ENCODE measurements at places on chromosomes 5 and 9.

DNA sequence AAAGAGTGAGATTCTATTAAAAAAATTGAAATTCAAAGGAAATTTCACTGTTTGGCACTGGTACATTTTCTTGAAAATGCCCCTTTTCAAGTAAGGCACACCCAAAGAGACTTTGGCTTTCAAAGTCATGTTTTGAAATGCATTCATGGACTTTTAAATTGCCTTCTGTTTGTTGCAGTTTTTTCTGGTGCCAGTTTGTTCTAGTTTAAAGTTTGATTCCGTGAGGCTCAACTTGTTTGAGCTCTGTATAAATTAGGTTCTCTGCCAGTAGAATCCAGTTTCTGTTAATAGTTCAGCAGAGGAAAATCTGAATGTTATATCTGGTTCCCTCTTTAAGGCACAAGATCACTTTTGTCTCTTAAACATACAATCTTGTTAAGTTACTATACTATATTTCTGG, 16.4 kb downstream of the ATP6V0E1 start:
- DNase-seq: no peak

- peak; percentile 52 for DNase-seq
Observed at GRCh38 chr9:129007766-129008468, 20.2 kb downstream of the SH3GLB2 start.

DNA sequence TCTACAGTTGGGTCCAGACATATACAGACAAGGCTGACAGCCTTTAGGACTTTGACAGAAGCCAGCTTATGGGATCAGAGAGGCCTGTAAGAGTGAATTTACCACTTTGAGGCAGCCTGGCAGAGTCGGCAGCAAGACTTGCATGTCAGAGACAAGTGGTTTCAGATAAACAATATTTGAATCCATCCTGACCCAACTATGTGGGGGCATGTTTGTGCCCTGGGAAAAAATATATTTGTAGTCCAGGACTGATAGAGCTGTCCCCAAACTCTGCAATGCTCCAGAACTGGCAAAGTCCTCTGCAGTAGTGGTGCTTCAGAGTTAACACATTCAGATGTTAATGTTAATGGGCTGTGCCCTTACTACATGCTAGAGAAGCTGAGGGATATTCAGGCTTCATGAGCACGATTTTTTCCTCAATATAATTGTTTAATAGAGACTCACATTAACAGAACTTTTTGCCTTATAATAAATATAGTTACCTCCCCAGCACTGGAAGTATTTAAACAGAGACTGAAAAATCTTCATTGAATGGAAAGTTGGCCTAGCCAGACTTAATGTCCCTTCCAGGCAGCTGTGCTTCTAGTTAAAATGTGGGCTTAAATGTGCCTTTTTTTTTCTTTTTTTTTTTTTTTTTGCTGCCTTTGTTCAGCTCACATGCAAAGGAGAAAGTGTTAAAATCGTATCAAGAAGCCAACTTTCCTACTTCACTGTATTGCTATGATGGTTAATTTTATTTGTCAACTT, 42.9 kb downstream of the FEM1C start:
- no peak for DNase-seq

DNA sequence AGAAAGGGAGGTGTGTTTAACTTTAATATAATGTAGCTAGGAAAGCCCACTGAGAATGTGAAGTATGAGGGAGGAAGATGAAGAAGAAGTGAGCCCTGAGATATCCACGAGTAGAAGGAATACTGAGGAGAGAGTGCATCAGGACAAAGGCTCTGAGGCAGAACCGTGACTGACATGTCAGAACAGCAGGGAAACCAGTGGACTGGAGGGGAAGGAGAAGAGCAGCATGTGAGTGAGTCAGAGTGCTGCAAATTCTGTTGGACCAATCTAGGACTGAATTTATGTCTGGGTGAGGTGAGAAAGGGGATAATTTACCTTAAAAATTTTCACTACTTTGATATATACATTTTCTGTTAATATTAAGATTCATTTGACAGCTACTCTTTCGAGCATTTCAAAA, 110.3 kb downstream of the ST8SIA4 start:
- DNase-seq: no peak

- DNase-seq: no peak
Observed at GRCh38 chr5:83551821-83552220, 80.3 kb downstream of the VCAN start.

GRCh38 chr9:137535120-137535428, 15.1 kb downstream of the PNPLA7 start:
- DNase-seq: no peak

DNA sequence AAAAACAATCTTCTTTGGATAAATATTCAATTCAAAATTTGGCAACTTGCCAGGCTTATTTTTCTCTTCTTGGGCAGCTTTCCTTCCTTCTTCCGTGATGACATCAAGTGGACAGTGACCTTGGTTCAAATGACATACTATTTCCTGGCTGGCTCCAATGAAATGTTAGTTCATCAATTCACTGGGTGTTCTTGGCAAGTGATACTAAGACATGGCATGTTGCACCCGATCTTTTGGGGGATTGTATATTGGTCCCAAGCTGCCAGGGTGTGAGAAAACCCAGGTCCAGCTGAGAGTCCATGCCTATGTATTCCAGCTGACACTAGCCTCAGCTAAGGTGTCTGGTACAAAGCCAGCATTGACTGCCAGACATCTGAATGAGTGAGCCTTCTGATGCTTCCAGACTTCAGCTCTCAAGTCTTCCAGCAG, 252.9 kb downstream of the MAT2B start:
- no peak for DNase-seq

- no peak for DNase-seq
Observed at GRCh38 chr9:5696884-5697283, 68.0 kb downstream of the RIC1 start.

GRCh38 chr9:85377731-85378289, 363.9 kb downstream of the AGTPBP1 start:
- no peak for DNase-seq

DNA sequence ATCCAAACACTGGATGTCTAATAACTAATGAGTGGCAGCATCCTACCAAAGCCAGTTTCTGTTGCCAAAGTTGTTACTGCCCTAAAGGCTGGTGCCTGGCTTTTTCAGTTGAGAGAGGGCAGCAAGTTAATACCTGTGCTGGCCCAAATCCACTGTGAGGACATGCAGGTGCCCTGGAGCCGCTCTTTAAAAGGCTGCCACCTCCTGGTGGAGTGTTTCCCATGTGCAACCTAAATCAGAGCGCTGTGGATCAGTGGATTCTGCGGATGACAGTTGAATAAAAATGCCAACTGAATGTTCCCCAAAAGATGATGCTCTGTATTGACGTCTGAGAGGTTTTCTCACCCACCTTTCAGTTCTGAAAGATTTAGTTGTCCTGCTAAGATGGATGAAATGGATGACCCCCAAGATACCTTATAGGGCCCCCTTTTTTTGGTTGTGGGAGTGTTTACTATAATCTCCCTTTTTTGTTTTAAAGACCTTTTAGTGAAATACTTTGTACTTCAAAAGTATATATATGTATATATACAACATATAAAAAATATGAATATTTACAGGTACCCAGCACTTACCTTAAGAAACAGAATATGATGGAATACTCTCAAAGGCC, 146.4 kb downstream of the EGFLAM start:
- no peak for DNase-seq

DNA sequence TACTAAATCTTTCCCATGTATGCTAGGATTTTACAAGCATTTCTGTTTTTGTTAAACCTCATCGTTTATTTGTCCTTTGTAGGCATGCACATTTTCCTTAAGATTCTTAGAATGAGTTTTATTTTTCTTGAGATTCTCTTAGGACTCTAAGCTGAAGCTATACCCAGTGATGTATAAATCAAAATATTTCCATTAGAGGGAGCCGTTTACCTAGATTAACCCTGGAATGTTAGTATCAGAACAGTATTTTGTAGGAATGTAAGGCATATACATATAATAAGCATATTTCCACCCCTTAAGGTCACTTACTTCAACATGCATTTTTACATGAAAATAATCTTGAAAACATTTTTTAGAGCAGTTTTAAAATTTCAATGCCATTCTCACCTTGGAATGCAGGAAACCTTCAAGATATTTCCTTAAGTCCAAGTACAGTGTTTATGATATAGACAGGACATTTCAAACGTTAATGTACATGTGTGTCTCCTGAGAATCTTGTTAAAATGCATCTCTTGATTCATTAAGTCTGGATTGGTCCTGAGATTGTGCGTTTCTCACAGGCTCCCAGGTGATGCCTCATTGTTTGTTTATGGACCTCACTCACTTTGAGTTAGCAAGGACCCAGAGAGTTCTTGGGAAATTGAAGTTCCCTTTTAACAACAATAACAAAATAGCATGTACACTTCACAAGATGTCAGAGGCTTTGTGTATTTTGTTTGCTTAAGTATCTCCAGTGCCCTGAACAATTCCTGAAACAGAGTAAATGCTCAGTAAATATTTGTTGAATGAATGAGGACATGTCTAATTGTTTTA, 34.9 kb upstream of the FCHO2 start:
- DNase-seq: peak; percentile 20

GRCh38 chr9:19551124-19551929, 142.5 kb downstream of the ACER2 start:
- no peak for DNase-seq

GRCh38 chr5:173497685-173498084, 118.8 kb downstream of the BOD1 start:
- DNase-seq: no peak

- no peak for DNase-seq
Observed at GRCh38 chr5:56155992-56156584, 77.0 kb downstream of the ANKRD55 start.

DNA sequence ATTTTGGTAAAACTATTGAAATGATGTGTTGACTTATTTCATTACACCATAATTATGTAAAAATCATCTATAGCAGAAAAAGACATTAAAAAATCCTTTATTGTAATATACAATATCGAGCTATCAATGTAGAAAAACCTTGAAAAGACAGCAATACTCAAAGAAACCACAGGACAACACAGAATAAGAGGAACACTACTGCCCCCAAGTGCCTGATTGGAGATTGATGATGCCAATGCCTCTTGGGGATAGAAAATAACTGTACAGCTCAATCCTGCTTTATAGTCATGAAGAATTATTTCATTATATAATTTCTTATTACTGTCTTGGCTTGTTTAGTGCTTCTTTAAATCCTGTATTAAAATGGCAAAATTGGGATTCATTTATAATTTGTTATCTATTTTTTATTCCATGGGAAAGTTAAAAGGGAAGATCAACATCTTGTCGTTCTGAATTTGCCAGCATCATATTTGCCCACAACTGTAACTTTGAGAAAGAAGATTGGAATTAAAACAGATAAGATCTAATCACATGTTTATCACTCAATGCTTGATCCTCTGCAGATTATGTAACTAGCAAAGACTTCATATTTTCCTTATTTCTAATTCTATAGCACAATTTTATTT, 337.5 kb downstream of the CDH9 start:
- no peak for DNase-seq

- DNase-seq: no peak
Observed at GRCh38 chr5:129609710-129610109, 138.2 kb upstream of the MINAR2 start.

- no peak for DNase-seq
Observed at GRCh38 chr9:27053369-27054022, 48.0 kb upstream of the LRRC19 start.

- peak; percentile 30 for DNase-seq
Observed at GRCh38 chr9:6827439-6828145, 69.8 kb downstream of the KDM4C start.

- no peak for DNase-seq
Observed at GRCh38 chr9:6842584-6842947, 84.8 kb downstream of the KDM4C start.

- no peak for DNase-seq
Observed at GRCh38 chr9:37512437-37512836, 26.7 kb downstream of the POLR1E start.

DNA sequence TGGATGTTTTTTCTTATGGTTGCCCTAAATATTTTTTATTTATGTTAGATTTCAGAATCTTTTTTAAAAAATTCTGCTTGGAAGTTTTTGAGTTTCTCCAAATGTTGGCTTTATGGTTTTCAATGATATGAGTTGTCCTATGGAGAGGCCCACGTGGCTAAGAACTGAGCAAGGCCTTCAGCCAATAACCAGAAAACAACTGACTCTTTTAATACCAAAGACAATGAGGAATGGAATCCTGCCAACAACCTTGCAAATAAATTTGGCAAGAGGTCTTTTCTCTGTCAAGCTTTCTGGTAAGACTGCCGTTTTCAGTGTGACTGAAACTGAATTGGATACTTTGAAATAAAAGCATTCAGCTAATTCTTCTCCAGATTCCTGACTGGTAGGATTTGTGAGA, 1740.1 kb upstream of the WWC1 start:
- no peak for DNase-seq

- no peak for DNase-seq
Observed at GRCh38 chr5:113520429-113520828, 6.9 kb downstream of the YTHDC2 start.

DNA sequence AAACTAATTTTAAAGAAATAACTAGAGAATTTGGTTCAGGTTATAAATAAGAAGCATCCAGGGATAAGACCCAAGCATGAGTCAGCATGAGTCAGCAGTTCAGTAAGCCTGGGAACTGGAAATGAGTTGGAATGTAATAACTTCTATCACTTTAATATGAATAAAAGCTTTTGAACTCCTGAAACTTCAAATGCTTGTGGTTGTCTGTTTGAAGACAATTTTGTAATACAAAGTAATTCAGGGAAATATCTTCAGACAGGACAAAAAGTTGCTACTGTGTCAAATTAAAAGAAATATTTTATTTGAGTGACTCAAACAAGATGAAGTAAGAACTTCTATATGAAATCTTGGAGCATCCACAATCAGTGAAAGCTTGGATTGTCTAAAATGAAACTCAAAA, 331.2 kb upstream of the DAB2 start:
- no peak for DNase-seq

DNA sequence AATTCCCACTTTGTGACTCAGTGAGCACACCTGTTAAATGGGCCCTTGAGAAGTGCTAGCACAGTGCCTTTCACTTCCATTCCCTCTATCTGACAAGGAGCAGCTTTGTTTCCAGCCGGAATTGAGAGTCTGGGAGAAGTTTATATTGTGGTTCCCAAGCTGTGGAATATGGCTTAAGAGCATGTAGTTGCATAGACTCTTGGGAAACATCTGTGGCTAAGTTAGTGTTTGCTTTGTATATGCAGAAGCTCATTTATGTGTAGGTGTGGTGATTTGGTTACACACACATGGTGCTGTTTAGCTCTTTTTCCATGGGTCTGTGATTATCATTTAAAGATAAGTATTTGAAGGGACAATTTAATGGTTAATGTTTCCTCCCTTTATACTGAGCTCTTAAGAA, 110.5 kb upstream of the HMHB1 start:
- DNase-seq: no peak

DNA sequence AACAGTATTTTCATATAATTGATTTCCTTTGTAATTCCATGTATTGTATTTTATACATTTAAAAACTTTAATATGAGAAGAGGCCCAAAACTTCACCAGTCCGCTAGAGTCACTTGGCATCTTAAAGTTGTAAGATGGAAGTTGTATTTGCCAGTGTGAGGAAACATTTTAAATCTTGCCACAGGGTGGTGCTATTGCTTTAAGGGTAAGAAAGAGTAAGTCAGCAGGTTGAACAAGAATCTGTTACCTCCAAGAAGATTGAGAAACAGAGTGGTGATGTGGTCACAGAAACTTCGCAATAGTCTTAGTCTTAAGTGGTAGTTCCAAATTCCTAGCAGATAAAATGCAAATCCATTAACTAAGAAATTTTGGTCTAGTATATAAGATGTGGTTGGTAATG, 39.8 kb upstream of the RANBP6 start:
- peak; percentile 45 for DNase-seq

Data from NCI-H1436 (cell line).